NCI-H2029 treated with DMSO at 0.1 percent for 48 hours (cell line): ENCODE measurements at places on chromosomes 7 and 10.

- DNase-seq, result no peak
Observed at GRCh38 chr10:131017566-131018285, 293.8 kb downstream of the TCERG1L start.

DNA sequence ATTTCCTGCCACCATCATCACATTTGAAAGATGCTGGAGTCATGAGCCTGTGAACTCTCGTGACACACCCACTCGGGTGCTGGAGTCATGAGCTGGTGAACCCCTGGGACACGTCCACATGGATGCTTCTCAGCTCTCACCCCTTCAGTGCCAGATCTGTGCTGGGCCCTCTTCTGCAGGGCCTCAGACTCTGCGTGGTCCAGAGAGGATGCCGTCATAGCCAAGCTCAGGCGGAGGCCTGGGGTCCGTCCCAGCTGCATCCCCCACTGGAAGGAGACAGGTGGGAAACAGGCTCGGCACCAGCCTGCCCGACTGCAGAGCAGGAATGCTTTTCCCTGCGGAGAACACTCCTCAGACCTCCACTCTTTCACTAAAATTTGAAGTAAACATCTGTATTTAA is 156.5 kb upstream of the PPP2R2D start:
- no peak for DNase-seq

DNA sequence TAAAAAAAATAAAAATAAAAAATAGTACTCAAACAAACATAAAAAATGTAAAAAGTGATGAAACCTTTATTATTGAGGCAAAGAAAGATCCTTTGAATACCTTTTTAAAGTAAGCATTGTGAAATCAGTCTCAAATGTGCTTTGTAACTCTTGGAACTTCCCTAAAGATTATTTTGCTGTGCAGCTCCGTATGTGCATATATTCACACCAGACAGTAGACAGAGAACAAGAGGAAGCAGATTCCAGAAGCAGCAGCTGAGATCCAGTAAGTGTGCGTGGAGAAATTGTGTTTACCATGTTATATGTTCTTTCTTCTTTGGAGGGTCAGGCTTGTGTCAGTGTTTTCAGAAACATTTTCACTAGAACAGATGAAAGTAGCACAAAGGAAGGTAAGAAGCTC is 324.9 kb downstream of the AGMO start:
- no peak for DNase-seq

GRCh38 chr7:157253850-157254249 is 83.0 kb upstream of the DNAJB6 start:
- DNase-seq, result peak; percentile 87

GRCh38 chr10:129085811-129086210 is 381.2 kb upstream of the MGMT start:
- no peak for DNase-seq

- DNase-seq, result no peak
Observed at GRCh38 chr10:132156382-132156781, 30.4 kb upstream of the DPYSL4 start.

- DNase-seq, result no peak
Observed at GRCh38 chr7:253581-254336, 36.2 kb upstream of the FOXL3 start.

- DNase-seq, result peak; percentile 60
Observed at GRCh38 chr7:100158229-100159098, at the start of gene TRAPPC14. TSS of gene TRAPPC14 (minus strand) at chr7:100158723. CDS start at chr7:100158499, 224 bp downstream.

GRCh38 chr7:76047305-76047810 is 442 bp downstream of the STYXL1 start:
- no peak for DNase-seq

GRCh38 chr10:113045147-113046055 is 95.4 kb downstream of the TCF7L2 start:
- no peak for DNase-seq

GRCh38 chr7:41566581-41566980 is 136.3 kb downstream of the INHBA start:
- no peak for DNase-seq

DNA sequence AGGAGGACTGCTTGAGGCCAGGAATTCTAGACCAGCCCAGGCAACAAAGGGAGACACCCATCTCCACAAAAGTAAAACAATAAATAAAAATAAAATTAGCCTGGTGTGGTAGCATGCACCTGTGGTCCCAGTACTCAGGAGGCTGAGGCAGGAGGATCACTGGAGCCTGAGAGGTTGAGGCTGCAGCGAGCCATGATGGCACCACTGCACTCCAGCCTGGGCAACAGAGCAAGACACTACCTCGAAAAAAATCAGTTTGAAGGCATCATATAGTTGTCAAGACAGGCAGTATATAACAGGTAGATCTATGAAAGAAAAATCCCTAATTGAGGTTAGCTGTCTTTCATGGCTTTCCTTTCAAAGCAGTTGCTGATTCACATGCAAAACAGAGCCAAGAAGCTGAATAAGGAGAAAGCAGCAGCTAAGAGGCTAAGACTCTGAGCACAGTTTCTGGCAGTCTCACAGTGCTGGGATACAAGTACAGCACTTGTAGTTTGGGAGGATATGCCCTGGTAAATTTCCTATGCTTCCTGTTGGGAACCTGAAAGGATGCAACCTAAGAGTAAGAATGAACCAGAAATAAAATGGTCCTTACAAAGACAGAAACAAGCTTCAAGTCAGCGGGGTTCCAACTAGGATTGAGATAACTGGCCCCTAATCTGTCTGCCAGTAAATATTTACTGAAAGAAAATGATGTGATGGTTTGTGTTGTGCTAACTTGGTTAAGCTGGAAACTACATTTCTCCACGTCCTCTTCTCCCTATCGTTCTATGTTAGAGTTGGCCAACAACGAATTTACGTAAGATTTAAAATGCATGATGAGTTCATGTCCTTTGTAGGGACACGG is 368.5 kb upstream of the HPS1 start:
- no peak for DNase-seq

GRCh38 chr10:72332423-72333111 is 22.2 kb downstream of the DNAJB12 start:
- no peak for DNase-seq

DNA sequence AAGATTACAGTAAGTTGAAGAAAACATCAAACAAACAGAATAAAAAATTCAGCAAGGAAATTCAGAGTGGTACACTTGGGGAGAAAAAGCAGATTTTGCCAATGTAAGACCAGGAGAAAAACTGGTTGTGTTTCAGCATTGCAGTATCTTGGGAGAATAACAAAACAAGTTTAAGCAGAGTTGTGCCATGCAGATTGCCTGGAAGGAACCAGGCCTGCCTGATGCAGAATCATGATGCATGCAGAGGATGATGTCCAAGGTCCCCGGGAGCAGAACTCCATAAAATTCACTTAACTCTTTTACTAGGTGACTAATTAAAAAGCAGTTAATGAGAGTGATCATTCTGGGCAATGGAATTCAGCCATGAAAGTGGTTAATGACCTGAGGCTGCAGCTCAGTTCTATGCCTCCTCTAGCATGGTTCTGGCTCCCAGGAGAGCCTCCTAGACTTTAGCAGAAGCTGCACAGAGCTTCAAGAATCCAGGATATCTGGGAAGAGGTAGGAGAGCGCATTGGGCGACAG is 379.7 kb upstream of the C7orf33 start:
- no peak for DNase-seq

DNA sequence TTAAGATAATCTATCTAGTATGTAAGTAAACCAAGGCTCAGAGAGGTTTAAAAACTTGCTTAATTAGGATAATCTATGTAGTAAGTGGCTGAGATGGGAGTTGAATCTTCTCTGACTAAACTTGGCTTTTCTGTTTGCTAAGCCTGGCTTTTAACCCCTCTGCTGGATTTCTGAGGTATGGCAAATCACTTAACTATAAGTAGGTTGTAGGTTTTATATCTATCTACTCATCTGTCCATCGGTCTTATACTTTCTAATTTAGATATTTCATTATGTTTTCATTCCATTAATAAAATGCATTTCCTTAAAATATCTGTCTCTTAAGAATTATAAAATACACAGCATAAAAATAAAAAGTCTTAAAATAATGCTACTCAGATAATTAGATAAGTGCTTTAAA is 59.4 kb downstream of the ST7 start:
- no peak for DNase-seq

DNA sequence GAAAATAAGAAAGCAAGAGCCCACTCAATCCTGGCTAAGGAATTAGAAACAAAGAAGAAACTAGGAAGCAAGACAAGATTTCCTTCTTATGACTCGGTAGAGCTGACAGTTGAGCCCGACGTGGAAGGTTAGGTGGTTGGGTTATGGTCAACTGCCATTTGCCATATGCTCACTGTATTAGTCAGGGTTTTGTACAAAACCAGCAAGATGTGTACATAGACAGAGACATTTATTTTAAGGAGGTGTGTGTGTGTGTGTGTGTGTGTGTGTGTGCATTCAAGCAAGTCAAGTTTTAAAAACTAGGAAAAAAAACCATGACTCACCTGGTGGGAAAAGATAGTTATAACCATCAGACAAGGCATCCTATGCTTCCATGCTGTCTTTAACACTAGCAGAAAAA is 158.5 kb downstream of the VPS50 start:
- DNase-seq, result no peak

DNA sequence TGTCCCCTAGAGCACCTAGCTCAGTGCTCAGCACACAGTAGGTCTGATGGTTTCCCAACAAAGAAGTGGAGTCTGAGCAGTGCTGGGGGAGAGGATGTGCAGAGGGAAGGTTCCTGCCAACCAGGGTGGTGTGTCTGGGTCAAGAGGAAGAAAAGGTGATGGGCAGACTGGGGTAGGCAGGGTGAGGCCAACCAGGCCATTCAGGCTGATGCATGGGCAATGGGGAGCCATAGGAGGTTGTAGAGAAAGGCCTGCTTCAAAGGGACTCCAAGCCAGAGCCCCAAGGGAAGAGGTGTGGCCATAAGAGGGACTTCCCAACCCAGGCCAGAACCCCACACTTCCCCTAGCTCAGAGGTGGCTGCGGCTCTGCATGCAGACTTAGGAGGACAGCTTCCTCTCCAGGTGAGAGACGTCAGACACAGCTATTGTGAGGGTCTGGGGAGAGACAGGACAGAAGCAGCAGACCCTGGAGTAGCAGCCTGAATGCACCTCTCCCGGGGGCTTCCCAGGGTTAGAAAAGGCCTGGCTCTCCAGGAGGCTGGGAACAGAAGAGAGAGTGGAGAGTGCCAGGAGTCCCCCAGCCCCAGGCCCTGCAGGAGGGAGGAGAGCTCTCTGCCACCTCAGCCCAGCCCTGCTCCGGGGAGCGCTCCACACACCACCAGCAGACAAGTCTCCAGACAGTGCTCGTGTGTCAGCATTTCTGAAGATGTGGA is 87.4 kb upstream of the ZMIZ1 start:
- no peak for DNase-seq

DNA sequence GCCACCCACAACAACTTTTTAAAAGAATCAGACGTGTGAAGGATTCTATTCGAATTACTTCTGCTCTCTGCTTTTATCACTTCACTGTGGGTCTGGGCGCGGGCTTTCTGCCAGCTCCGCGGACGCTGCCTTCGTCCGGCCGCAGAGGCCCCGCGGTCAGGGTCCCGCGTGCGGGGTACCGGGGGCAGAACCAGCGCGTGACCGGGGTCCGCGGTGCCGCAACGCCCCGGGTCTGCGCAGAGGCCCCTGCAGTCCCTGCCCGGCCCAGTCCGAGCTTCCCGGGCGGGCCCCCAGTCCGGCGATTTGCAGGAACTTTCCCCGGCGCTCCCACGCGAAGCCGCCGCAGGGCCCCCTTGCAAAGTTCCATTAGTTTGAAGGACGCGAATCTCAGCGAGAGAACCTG is 461 bp upstream of the HTRA1 start:
- no peak for DNase-seq

GRCh38 chr7:155483868-155484325 is 26.0 kb downstream of the EN2 start:
- no peak for DNase-seq

DNA sequence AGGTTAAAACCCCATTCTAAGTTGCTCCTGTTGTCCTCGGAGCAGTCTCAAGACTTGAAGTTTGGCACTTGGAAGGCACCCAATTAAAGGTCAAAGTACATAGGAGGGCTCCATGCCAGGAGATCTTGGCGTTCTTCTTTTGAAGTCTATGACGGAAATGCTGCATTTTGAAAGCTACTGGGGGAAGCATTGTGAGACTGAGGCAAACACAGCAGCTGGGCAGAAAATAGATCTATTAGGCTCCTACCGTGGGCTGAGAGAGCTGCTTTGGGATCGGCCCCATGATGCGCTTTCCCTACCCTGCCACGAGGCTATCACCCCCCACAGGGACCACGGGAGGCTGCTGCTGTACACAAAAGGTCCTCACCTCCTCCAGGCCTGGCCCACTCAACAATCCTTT is 20.0 kb downstream of the KIAA1549 start:
- no peak for DNase-seq

- DNase-seq, result no peak
Observed at GRCh38 chr10:18703521-18703920, 44.3 kb downstream of the ARL5B start.

DNA sequence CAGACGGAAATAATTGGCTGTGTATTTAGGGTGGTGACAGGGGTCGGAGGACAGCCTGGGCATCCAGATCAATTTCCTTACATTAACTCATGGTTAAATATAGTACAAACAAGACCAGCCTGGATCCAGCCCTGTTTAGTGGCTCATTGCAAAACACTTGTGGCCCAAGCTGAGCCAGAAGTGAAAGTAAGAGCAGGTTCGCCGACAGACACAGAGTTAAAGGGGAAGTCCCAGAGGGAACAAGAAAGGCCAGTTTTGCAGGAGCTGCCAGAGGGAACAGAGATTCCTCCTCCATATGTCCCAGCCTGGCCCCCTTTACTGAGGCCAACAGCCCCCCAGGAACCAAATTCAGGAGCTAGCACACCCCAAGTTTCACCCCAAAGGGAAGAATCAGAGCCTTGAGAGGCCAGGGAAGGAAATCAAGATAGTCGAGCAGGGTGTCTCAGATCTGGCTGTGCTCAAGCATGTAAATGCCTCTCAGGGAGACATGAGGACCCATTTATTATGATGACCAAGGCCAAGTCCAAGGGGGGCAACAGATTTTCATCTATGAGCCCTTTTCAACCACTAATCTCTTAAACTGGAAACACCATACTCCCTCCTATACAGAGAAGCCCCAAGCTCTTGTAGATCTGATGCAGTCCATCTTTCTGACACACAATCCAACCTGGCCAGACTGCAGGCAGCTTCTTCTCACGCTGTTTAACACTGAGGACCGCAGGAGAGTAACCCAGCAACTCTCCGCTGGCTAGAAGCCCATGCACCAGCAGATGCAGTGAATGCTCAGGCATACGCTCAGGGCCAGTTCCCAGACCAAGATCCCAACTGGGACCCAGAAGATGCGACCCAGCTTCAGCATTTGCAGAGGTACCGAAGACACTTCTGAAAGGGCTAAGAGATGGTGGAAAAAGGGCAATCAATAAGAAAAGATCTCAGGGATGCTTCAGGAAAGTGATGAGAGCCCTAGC is 15.9 kb upstream of the ADCK2 start:
- peak; percentile 48 for DNase-seq
